ENCODE measurements at places on chromosomes 4 and X. TPM values are rescaled to one million over a fixed set of nuclear protein-coding genes. Genes with fewer than 3 reads are reported as not detected.

MAGEA12 gene
- total RNA-seq = not detected

- no peaks in the 10 kb centered on the region for H3K27me3 ChIP-seq
- H3K4me3 ChIP-seq = peak overlapping the region; percentile 93
- peak; percentile 37 for DNase-seq
- peak overlapping the region; percentile 92 for H3K27ac ChIP-seq
- no peaks in the 10 kb centered on the region for H3K36me3 ChIP-seq
- no peaks in the 10 kb centered on the region for H3K4me1 ChIP-seq
Measured at GRCh38 chrX:44874420-44875184, 1.6 kb downstream of the KDM6A start.

- no peaks in the 10 kb centered on the region for H3K4me1 ChIP-seq
- H3K27me3 ChIP-seq = no peaks in the 10 kb centered on the region
- no peak overlapping the region for H3K27ac ChIP-seq
- no peaks in the 10 kb centered on the region for H3K36me3 ChIP-seq
- peak overlapping the region; percentile 51 for H3K4me3 ChIP-seq
- peak; percentile 39 for DNase-seq
Measured at GRCh38 chrX:119482481-119483480, 14.5 kb downstream of the SLC25A5 start.

DNA sequence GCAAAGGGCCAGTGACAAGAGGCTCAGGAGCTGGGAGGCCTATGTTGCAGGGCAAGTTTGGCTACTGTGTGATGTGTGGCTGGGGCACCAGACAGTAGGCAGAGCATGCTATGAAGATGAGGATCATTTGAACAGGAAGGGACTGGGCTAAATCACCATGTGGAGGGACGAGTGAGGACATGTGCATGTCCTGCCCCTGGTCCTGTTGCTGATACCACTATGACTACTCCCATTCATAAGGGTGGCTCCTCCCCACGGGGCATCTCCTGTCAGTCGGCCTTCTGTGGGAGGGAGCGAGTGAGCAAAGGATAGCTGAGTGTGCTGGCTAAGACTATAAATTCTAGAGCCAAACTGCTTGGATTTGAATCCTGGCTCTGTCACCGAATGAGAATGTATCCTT is 139.2 kb downstream of the TMEM164 start:
- H3K27ac ChIP-seq = no peak overlapping the region
- no peaks in the 10 kb centered on the region for H3K27me3 ChIP-seq
- no peak for DNase-seq
- H3K4me1 ChIP-seq = peaks cover 3% of the 10 kb centered on the region
- H3K36me3 ChIP-seq = no peaks in the 10 kb centered on the region
- H3K4me3 ChIP-seq = no peak overlapping the region

GRCh38 chr4:184016759-184017668 is 111.9 kb downstream of the STOX2 start:
- H3K27ac ChIP-seq = no peak overlapping the region
- H3K4me1 ChIP-seq = peaks cover 2% of the 10 kb centered on the region
- no peaks in the 10 kb centered on the region for H3K36me3 ChIP-seq
- no peaks in the 10 kb centered on the region for H3K27me3 ChIP-seq
- peak; percentile 91 for DNase-seq
- H3K4me3 ChIP-seq = peak overlapping the region; percentile 53

GRCh38 chr4:47566566-47566965 is 81.5 kb downstream of the ATP10D start:
- H3K27me3 ChIP-seq = no peaks in the 10 kb centered on the region
- H3K36me3 ChIP-seq = peaks cover 6% of the 10 kb centered on the region
- no peaks in the 10 kb centered on the region for H3K4me1 ChIP-seq
- DNase-seq = no peak
